Ovary (tissue), 10 donors: ENCODE measurements at places on chromosomes 7 and 10. TPM values are rescaled to one million over a fixed set of nuclear protein-coding genes. Genes with fewer than 3 reads are reported as not detected.

VWDE gene
- 0.08 TPM for polyA plus RNA-seq

ADAP1 gene
- 3.5 TPM for polyA plus RNA-seq

HKDC1 gene
- 0.01 TPM for polyA plus RNA-seq

FBXL13 gene
- polyA plus RNA-seq: 1.1 TPM

KIAA1549 gene
- 1.2 TPM for polyA plus RNA-seq

OR2A1 gene
- 0.16 TPM for polyA plus RNA-seq

CACNB2 gene
- polyA plus RNA-seq: 11.6 TPM

CNNM2 gene
- polyA plus RNA-seq: 12.6 TPM

ELAPOR2 gene
- polyA plus RNA-seq: 2.0 TPM

IKZF1 gene
- polyA plus RNA-seq: 6.5 TPM

STK17A gene
- 11.1 TPM for polyA plus RNA-seq

ENTPD1 gene
- polyA plus RNA-seq: 8.1 TPM

CPED1 gene
- 54.1 TPM for polyA plus RNA-seq

LRRD1 gene
- polyA plus RNA-seq: 0.23 TPM

NRCAM gene
- 2.3 TPM for polyA plus RNA-seq

CYP2C19 gene
- polyA plus RNA-seq: not detected

SAP25 gene
- polyA plus RNA-seq: not detected
